ENCODE measurements at places on chromosomes 2 and 18.

GRCh38 chr18:44927127-44927849 lies 246.6 kb downstream of the SETBP1 start:
- DNase-seq = peak; percentile 39

- DNase-seq = no peak
Measured at GRCh38 chr2:104465981-104466380, 387.9 kb upstream of the POU3F3 start.

- DNase-seq = no peak
Measured at GRCh38 chr2:38148501-38148900, 72.5 kb upstream of the CYP1B1 start.

GRCh38 chr2:44937688-44938240 lies 3.7 kb upstream of the SIX3 start:
- DNase-seq = peak; percentile 71

DNA sequence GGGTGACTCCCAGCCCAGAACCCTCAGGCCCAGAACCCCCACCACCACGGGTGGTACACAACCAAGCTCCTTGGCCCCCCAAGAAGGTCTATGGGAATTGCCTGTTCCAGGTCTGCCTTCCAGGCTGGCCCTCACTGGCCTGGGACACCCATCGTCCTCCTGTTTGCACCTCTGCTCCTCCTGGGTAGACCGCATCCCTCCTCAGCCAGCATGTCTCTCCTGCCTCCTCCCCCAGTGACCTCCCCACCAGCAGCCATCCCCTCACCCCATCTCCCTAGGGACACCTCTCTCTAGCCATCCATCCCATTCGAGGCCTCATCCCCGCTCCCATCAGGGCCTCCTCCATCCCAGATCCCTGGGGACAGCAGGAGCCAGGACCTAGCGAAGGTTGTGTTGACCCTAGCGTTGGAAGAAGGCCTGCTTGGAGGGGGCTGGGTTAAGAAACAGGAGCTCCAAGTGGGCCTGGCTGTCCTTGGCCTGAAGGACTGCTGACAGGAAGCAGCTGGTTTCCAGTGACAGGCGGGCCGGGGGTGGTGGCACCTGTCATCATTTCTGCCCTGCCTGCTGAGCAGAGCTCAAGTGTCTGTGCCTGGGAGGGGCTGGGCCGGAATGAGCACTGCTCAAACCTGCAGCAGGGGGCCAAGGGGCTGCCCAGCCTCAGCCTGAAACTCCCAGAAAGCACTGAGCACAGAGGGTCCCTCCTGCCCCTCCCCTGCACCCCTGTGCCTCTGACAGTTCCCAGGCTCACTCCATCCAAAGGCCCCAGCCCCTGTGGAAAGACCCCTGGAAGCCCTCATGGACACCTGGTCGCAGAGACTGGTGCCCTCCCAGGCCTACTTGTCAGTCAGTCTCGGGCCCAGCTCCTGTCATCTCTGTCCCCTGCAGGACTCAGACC lies 96.0 kb upstream of the OTOS start:
- peak; percentile 39 for DNase-seq

DNA sequence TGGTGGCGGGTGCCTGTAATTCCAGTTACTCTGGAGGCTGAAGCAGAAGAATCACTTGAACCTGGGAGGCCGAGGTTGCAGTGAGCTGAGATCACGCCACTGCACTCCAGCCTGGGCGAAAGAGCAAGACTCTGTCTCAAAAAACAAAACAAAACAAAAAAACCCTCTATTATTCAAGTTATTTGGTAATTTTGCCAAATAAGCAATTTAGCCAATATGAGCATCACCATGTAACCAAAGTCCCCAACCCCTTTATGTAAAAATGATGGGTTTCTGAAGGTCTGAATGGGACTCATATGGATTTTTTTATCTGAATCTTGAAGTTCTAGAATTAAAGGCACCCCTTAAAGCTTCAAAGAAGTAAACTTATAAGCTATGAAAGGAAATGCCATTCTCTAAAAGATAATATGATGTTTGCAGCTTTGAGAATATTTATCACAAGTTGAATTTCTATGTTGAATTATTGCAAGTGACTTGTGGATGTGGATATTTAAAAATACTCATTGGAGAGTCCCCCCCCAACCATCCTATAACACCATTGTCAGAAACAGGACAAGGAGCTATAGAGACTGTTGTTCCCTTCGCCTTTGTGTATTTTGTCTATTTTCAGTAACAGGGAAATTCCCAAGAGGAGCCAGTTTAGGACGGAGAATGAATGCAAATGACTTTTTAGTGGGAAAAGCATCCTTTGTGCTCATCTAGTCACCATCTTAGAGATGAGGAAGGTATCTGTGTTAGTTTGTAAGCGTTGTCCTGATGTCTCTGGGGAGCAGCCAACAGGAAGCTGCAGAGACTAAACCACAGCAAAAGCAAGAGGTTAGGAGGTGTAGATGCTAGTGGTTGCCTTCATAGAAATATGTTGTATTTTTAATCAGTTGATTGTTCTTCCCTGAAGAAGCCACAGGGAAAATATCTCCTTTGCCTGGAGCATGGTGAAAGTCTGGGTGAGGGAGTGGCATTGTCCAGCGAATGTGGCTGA lies 68.3 kb downstream of the TET3 start:
- DNase-seq = no peak

GRCh38 chr2:230875347-230876315 lies 10.9 kb downstream of the ITM2C start:
- no peak for DNase-seq

DNA sequence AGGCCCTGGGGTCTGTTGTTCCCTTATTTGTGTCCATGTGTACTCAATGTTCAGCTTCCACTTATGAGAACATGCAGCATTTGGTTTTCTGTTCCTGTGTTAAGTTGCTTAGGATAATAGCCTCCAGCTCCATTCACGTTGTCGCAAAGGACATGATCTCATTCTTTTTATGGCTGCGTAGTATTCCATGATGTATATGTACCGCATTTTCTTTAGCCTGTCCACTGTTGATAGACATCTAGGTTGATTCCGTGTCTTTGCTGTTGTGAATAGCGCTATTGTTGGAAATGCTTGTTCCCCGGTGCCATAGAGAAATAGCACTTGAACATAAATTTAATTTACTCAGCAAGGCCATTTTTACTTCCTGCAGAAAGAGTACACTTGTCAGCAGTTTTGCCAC lies 51.3 kb upstream of the EPAS1 start:
- no peak for DNase-seq

GRCh38 chr2:199829628-199830027 lies 21.4 kb downstream of the FTCDNL1 start:
- no peak for DNase-seq

- DNase-seq = no peak
Measured at GRCh38 chr2:202689459-202689858, 54.7 kb downstream of the FAM117B start.

- DNase-seq = no peak
Measured at GRCh38 chr18:79367989-79368388, 27.7 kb upstream of the NFATC1 start.

DNA sequence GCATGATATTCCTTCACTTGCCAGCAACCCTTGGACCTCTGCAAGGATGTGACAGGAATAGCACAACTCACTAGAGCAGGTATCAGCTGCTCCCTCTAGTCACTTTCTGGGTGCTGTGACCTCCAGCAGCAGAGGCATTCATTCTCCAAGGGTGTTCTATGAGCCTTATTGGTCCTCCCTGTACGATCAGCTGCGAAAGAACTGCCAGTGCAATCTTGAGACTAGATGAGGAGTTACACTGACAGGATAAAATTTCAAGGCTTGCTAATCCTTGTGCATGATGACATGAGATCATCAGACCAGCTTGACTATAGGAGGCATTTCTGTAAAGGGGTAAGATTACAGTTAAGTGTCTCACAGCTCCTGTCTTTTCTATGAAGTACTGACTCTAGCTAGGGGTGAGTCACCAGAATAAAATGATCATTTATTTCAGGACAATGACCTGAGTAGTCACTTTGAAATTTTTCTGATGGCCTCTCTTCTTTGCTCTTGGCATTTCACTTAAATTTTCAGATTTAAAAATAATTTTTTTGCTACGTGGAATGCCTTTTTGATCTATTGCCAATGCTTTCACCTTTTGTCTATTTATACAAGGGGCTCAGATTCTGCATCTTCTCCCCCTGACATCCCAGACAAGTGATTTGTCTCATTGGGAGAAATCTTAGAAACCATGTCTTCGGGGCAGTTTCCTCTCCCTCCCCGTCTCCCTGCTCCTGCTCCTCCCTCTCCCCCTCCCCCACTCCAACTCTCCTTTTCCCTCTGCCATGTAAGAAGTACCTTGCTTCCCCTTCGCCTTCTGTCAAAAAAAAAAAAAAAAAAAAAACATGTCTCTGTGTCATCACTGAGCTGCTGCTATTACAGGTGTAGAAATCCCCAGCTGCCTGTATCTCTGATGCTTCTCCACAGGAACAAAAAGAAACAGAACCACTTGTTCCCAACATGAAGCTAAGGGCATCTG lies 49.2 kb upstream of the FRZB start:
- DNase-seq = no peak

DNA sequence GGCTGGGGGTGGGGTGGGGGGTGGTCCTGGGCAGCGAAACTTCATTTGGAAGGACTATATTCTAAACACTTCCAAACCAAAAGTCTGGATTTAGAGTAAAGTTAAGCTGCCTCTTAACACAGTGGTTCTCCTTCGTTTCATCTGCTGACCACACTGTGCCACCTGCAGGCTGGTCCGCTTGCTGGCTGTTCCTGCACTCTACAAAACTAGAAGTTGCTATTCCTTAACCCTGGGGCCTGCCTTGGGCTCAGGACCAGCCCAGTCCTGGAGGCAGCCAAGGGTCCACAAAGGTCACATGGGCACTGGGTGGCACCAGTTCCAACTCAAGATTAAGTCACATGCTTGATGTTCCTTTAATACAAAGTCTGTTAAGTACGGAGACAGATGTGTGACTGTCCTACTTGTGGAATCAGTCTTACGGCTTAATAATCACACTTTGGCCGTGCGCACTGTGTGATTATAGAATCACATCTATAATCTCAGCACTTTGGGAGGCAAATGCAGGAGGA lies 195.4 kb downstream of the FAM210A start:
- peak; percentile 46 for DNase-seq

- no peak for DNase-seq
Measured at GRCh38 chr2:75844651-75845050, 133.9 kb upstream of the GCFC2 start.

GRCh38 chr2:169141713-169142352 lies 72.5 kb downstream of the DHRS9 start:
- peak; percentile 75 for DNase-seq

DNA sequence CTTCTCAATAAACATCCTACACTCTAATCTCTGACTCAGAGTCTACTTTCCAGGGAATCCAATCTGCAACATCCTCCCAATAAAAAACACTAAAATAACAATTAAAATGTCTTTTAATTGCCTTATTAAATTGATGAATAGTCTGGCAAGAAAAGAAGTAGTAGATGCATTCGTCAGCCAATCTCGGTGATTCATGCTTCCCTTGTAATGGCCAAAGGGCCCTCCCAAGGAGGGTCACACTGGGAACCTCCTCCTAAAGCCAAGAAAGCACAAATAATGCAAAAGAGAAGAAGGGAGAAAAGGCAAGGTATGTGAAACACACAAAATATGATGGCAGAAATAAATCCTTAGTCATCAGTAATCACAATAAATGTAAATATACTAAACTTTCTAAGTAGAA lies 16.8 kb downstream of the ST8SIA5 start:
- no peak for DNase-seq

DNA sequence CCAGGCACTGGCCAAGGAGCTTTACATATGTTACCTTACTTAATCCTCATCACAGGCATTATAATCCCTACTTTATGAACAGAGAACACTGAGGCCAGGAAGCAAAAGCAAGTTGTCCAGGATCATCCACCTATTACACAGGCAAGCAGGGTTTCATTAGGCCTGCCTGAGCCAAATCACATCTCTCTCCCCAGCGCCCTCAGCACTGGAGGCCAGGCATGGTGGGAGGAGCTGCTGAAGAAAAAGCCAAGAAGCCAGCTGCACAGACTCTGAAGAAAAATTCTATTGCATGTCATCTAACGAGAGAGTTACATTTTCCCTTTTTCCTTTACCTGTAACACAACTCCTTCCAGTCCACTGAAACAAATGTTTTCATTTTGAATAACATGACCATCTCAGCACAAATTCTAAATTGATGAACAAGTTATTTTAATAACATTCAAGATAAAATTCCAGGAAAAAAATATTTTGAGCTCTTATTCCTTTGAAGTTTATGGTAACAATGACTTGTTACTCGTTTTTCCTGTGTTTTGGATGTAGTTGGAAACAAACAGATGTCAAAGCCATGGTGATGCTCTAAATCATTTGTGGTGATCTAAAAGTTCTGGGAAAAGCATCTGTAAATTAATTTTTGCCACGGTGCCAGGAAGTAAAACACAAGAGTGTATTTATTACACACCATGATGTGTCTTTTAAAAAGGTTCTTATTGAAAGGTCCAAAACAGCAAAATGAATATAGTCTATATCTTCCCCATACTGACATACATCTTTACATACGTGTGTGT lies 139.0 kb upstream of the ITGB6 start:
- no peak for DNase-seq

- peak; percentile 62 for DNase-seq
Measured at GRCh38 chr2:176118601-176119339, 2.2 kb downstream of the HOXD10 start.

DNA sequence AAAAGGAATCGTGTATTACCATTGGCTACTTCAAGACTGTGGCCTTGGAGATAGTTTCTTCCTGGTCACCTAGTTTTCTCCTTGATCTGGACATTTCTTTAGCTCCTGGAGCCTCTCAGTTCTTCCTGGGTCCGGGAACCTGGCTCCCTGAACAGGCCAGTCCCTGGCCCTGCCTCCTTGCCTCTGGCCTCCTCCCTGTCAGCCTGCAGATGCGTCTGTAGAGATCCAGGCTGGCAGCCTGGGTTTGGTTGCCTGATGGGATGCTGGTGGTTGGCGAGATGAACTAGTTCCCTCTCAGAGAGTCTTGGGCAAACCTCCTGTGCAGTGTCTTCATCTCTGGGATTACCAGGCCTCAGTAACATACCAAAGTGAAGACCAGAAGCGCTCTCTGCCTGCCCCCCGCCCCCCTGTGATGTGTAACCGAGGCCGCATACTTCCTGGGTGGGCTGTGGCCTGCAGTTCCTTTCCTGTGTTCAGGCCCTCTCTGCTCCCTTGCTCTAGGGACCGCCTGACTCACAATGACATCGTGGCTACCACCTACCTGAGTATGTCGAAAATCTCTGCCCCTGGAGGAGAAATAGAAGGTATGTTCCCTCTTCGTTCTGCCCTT lies 85.4 kb downstream of the DYSF start:
- no peak for DNase-seq

DNA sequence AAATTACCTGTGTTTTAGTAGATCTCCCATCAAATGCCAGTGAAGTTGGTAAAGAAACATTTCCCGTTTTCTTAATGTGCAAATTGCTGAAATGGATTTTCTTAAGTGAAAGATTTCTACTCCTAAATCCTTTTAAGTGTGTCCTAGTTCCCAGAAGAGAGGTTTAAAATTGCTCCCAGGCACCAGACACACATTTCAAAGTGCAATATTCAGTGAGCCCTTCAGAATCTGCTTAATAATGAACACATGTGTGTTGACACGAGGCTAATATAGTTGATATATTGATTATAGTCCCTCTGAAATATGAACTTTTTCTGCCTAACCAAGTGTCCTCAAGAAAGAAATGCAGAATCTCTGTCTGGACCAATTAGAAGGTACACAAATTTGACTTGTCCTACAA lies 861.7 kb upstream of the CNTNAP5 start:
- no peak for DNase-seq

- DNase-seq = no peak
Measured at GRCh38 chr2:168654705-168655104, 147.7 kb upstream of the NOSTRIN start.

Measured in activated CD4-positive, alpha-beta T cell treated with anti-CD3 and anti-CD28 coated beads for 36 hours (primary cell).